Activated CD4-positive, alpha-beta T cell treated with anti-CD3 and anti-CD28 coated beads, Interleukin-2, amount 50 U/mL, for 16 hours (primary cell): ENCODE measurements at places on chromosomes 3 and 15.

- peak; percentile 21 for DNase-seq
Observed at GRCh38 chr3:115512565-115513415, 110.5 kb upstream of the GAP43 start.

- no peak for DNase-seq
Observed at GRCh38 chr3:134743006-134743405, 52.1 kb upstream of the EPHB1 start.

DNA sequence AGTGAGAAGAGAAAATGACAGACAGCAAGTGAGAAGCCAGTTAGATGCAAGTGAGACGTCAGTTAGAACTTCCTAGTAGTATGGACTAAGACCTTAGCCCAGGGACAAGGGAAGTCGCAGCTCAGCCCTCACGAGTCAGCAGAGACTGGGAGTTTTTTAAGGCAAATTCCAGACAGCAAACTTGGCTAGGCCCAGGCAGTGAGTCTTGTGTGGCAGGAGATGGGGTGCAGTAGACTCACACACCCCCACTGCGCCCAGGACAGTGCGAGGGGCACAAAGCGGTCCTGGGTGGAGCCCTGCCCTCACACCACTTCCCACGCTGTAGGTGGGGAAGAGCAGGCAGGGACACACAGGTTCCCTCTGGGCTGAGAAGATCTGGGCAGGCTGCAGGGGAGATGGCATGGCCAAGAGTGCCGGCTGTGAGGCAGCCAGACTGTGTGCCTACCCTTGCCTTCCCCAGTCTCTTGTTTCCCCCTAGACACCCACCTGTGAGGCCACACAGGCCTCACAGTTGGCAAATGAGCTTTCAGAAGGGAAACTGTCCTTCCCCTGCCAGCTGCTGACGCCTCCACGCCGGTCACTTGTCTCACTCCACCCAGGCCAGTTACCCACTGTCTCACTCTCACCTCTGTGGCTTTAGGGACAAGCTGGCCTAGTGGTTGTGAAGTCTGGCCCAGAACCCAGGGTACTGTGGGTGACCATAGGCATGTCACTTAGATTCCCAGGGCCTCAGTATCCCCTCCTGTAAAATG lies 13.7 kb upstream of the PRKCD start:
- DNase-seq: no peak

DNA sequence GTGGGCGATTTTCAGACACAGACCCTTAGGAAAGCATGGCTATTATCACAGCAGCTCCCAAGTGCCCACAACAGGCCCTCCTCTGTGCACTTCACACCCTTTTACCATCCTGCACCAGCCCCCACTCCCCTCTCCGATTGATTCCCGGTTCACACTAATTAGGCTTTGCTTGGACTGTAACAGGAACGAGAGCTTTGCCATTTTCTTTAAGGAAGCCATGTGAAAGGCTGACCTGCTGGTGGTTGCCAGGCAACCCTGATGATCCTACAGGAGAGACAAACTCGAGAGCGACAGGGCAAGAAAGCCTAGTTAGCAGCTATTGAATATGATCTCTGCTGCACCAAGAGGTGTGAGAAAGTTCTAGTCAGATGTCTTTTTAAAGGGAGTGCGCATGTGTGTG lies 28.2 kb upstream of the DET1 start:
- DNase-seq: no peak

- DNase-seq: no peak
Observed at GRCh38 chr3:189395825-189396224, 224.1 kb downstream of the TPRG1 start.

- no peak for DNase-seq
Observed at GRCh38 chr3:33419948-33420347, 20.3 kb downstream of the UBP1 start.
